Ecto neural progenitor cell (in vitro differentiated cells): ENCODE measurements at places on chromosomes 2 and 18.

- no peak for DNase-seq
These were observed 20.5 kb downstream of the CARF start for GRCh38 chr2:202932425-202933138.

DNA sequence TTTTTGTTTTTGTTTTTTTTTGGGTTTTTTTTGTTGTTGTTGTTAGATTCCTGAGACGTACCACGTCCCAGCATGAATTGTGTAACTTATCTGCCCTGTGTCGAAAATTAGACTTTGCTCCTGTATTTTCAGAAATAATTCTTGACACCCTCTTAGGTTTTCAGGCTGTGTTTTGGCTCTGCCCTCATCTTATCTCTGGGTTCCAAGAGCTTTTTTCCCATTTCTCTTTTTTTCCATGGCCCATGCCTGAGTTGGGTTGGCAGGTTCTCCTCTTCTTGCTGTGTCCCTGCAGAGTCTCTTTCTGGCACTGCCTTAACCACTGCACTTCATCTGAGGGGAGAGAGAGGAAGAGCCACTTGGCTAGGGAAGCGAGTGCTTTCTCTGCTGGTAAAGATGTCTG, 42.4 kb downstream of the CTIF start:
- DNase-seq: no peak

DNA sequence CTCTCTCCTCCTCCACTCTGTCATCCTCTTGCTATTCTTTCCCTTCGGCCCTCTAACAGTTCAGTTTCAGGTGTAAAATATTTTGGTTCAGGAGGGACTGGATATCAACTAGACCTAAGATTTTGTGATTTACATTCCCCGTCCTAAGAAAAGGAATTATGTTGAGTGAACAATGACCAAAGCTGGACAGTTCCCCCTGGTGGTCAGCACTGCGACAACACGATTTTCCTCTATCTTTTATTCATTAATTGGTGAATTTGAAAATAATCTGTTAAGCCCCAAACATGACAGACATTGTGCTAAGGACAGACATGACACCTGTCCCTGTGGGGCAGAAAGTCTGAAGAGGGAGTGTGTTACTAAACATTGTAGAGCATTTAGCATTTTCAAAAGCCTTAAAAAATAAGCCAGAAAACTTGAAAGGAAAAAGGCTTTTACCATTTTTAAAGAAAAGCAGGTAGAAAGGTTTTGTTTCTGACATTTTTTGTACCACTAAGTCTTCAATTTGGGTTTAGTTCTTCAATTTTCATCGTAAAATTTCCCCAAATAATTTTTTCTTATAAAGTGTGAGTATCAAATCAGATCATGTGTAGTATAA, 28.4 kb upstream of the GTF2A1L start:
- no peak for DNase-seq

DNA sequence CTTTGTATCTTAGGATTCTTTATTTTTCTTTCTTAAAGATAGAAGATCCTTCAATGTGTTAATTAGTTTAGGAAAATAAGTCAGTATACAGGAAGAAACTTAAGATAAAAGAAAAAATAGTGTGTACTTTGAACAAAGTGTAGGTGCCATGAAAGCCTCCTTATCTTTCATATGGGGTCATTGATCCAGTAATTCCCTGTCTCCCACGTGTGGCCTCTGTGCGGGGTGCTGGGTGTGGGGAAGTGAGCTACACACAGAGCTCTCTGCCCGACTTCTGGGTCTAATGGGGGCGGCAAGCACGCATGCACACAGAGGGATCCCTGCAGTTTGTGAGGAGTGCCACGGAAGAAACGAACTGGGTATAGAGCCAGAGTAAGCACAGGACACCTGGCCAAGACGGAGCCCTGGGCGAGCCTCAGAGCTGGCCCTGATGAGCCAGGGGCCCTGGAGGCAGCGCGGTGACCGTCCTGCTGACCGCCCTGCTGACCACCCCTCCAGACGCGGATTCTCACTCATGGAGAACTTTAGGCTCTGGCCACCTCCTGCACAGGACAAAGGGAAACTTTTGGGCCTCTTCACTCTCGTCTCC, 253.5 kb downstream of the ACKR3 start:
- no peak for DNase-seq

DNA sequence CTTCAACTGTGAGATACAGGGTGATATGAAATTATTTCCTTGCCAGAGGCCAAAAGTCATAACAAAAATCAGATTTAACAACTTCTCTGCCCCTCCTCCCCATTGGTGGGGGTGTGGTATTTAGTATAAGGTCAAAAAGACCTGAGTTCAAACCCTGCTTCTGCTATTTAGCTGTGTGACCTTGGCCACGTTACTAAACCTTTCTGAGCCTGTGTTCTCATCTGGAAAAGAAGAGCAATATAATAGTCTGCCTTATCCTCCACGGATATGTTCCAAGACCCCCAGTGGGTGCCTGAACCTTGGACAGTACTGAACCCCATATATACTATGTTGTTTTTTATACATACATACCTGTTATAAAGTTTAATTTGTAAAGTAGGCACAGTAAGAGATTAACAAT, 3.7 kb downstream of the CDC42EP3 start:
- no peak for DNase-seq

GRCh38 chr2:131572175-131572574, 44.5 kb downstream of the CCDC74A start:
- DNase-seq: no peak

- DNase-seq: peak; percentile 87
These were observed 14.6 kb downstream of the TNS1 start for GRCh38 chr2:217988014-217988839.

- DNase-seq: no peak
These were observed 93.0 kb upstream of the TTC27 start for GRCh38 chr2:32534831-32535230.

DNA sequence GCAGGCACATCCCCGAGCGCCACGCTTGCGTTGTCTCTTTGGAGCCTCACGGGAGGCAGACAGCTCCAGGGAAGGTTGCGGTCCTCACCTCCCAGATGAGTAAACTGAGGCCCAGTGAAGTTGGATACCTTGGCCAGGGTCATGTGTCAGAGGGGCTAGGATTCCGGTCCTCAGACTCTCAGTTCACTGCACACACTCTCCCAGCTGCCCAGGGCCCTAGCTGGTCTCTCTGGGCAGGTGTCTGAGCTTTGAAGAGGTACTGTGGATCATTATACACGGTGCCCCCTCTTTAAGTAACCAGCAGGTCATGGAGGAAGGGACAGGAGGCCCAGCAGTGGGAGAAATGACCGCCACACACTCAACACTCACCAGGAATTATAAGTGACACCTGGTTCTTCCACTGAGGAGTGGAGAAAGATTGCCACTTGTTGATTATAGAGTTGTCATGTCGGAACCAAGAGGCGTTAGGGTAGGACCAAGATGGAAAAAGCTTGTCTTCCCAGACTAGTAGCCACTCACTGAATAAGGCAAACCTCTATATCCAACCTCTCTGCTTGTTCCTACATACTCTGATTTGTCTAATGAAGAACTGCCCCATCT, 588 bp downstream of the TMEM214 start:
- DNase-seq: no peak

DNA sequence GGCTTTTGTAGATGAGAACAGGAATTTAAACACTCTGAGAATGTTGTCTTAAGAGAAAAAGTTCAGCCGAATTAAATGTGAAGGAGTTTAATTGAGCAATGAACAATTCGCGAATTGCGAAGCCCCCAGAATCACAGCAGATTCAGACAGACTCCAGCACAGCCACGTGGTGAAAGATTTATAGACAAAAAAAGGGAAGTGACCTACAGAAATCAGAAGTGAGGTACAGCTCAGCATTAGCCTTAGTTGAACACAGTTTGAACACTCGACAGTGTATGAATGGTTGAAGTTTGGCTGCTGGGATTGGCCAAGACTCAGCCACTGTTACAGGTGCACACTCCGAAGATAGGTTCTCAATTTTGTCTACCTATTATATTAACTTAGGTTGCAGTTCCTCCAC, 264.0 kb upstream of the CHST9 start:
- no peak for DNase-seq

DNA sequence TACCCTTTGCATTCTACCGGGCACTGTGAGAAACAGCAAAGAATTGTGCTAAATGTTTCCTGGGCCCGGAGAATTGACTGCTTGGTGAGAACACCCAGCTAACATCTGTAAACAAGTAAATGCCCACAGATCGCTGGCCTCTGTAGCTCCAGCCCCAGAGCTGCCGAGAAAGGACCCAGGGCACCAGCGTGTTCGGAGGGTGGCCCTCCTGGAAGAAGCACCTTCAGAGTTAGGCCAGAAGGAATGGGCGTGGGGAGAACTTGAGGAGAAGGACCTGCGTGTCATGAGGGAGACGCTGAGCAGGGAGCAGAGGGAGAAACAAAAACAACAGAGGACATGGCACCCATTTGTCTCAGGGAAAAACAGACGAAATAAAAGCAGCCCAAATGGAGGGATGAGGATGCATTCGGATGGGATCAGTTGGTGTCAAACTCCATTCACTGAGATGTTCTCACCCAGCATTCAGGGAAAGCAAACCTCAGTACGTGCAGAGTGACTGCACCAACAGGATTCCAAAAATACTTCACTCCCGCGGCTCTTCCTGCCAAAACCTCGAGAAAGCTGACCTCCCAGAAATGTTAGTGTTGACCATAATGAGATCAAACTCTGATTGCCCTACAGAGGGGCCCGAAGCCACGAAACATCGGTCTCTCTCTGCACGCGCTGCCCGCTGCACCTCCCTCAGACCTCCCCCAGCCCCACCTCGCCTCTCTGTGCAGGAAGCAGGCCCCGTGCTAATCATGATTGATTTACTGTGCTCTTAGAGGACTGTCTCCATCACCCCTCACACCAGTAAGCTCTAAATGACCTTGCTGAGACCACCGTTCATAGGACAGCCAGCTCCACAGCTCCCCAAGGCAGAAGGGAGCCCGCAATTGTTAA, 376.3 kb upstream of the SALL3 start:
- DNase-seq: no peak

- no peak for DNase-seq
These were observed 63.6 kb downstream of the VSNL1 start for GRCh38 chr2:17604050-17604449.

GRCh38 chr2:12715258-12716031, 1.3 kb upstream of the TRIB2 start:
- DNase-seq: no peak

DNA sequence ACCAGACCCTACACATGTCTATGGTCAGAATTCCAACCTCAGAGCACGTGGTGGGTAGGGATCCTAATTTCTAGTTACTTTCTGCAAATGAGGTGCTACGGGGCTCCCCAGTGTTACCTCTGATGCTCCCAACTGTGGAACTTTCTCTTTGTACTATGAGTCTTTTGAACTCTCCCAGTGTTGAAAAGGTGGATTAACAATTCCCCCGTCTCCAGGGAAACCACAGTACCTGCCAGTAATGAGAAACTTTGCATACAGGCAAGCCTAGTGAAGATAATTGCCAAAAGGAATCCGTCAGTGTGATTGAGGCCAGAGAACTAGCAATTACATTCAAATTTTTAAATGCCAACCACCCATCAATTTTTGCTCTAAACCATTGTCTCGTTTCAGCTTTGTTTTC, 129.0 kb upstream of the FOSL2 start:
- DNase-seq: no peak

DNA sequence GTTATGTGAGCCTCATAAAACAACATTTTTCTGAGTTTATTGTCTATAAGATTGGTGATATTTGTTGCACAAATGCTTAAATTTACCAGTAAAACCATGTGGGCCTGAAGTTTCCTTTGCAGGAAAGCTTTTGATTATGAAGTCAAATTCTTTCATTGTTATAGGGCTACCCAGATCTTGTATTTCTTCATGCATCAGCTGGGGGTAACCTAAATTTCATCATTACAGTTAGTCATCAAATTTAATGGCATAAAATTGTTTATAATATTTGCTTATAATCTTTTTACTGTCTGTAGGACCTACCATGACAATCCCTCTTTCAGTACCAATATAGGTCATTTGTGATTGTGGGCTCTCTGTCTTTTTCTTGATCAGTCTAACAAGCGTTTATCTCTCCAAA, 47.8 kb downstream of the SMAD2 start:
- DNase-seq: no peak

GRCh38 chr2:120995656-120996190, 260.1 kb downstream of the GLI2 start:
- peak; percentile 31 for DNase-seq

GRCh38 chr2:3139906-3140305, 237.7 kb downstream of the EIPR1 start:
- DNase-seq: no peak

DNA sequence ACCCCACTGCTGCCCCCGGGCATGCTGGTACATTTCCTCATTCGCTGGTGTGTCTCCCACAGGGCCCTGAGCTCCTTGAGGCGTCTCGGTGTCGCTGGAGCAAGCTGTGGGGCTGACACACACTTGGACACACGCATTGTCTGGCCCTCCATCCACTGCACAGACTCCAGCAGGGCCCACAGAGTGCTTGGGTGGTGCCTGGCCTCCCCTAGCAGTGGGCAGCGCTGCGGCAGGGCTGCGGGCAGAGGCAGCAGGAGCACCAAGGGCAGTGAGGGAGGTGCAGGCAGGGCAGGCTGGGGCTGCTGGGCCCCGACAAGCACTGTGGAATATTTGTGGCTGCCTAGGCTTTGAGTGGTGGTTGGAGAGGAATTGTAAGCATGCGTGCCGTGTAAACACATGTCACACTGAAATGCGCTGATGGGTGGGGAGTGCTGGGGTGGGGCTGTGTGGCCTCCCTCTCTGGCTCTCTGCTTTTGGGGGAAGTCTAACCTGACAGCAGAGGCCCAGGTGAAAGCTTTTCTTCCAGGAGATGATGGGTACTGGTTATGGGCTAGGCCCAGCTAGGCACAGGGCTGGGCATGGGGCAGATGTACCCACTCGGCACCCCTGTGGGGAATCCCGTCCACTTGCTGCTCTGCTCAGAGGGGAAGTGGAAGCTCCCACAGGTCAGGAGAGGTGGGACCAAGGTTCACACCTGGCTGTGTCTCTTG, 55.5 kb upstream of the HS6ST1 start:
- DNase-seq: no peak

- DNase-seq: no peak
These were observed 948.5 kb downstream of the SLC4A3 start for GRCh38 chr2:220575963-220576362.

- DNase-seq: peak; percentile 56
These were observed 449.3 kb downstream of the SLC4A3 start for GRCh38 chr2:220076734-220077133.

DNA sequence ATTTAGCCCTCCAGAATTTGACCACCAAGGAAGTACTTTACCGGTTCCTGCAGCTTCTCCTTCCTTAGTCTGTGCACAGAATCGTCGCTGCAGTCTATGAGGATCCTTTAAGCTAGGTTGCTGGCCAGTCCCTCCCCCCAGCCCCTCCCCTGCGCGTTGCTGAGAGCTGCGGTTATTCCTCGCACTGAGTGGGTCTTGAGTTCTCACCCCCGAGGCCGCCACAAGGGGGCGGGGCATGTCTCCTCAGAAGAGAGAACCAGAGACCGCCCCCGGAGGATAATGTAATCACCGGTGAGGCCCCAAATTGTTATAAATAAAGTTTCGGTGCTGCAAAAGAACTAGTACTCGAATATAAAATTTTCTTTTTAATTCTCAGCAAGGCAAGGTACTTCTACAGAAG, 1184.9 kb upstream of the CDH2 start:
- DNase-seq: no peak
